Mononuclear cell (primary cell): ENCODE measurements at places on chromosomes 5 and 9. TPM values are rescaled to one million over a fixed set of nuclear protein-coding genes. Genes with fewer than 3 reads are reported as not detected.

CBY3 gene
- 0.52 TPM for total RNA-seq

ADAMTS19 gene
- total RNA-seq: not detected

HMGCS1 gene
- 53.0 TPM for total RNA-seq

SERF1B gene
- 11.1 TPM for total RNA-seq

EXD3 gene
- total RNA-seq: 6.1 TPM
